ENCODE measurements at places on chromosomes 3 and 15. TPM values are rescaled to one million over a fixed set of nuclear protein-coding genes. Genes with fewer than 3 reads are reported as not detected.
A peak's percentile ranks its signal among the peaks of the same experiment; 100 is the strongest.

DNA sequence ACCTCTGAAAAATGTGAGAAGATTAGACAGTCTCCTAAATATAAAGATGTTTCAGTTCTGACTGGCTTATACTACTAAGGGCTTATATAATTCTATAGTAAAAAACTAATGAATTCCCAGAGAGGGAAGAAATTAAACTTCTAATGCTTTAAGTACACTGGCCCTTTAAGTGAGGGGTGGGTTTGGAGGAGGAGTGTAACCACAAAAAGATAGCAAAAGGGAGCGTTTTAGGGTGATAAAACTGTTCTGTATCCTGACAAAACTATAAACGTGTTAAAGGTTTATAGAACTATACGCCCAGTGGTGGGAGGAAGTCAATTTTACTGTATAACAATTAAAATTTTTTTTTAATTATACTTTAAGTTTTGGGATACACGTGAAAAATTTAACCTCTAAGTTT lies 45.8 kb downstream of the CEP152 start:
- no peak for DNase-seq

DNA sequence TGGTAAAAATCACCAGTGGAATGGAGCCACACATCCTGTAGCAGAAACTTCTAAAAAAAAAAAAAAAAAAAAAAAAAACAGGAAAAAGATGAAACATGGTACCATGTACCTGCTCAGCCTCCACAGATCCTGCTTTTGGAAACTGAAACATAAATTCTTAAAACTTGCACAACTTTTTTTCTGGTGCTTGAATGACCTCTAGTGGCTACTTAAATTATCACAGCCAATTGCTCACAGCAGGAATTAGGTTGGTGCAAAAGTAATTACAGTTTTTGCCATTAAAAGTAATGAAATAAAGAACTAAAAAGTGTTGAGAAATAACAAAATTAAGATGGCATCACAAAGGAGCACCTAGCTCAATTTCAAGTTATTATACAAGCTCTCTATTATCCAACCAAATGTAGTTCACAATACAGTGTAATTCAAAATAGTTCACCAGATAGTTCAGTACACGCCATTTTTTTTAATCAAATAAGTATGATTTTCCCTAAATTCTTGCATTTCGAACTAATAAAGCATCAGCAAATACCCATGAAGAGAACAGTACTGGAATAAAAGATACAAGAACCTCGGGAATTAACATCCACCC lies 80.6 kb downstream of the ULK4 start:
- DNase-seq = no peak

GRCh38 chr3:11400213-11400612 lies 128.0 kb downstream of the ATG7 start:
- DNase-seq = no peak

- DNase-seq = no peak
Measured at GRCh38 chr15:82159922-82160321, 102.6 kb downstream of the EFL1 start.

DNA sequence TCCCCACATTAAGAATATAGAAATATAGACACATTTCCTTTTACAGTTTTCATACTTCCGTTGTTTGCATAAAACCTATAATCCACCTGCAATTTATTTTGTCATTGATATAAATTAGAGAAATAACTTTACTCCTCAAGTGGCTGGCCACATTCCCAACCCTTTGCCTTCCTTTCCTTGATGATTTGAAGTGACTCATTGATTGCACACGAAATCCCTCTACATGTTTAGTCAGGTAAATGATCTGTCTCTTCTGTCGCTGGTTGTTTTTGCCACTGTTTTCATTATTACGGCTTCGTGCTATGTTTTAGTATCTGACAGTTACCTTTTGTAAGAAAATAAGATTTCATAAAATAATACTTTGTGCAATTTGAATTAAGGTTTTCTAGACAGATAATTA lies 272.2 kb upstream of the NR2E3 start:
- DNase-seq = no peak

GRCh38 chr3:101780661-101781060 lies 1.6 kb downstream of the NXPE3 start:
- no peak for DNase-seq

DNA sequence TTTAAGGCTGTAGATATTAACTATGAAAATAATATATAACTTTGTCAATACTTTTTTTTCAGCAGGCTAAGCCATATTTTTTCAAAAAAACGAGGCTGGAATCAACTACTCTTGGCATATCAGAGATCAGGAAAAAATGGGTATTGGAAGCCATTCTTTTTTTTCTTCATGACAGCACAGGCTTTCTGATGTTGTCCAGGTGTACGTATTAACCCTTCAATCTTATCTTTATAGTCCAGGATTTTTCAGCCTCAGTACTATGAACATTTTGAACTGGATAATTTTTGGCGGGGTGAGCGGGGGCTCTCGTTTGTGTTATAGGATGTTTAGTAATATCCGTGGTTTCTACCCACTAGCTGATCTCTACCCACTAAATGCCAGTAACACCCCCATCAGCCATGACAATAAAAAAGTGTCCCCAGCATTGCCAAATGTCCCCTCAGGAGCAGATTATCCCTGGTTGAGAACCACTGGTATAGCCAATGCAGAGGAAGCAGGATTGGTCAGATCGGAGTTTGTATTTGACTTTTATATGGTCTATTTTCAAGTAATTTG lies 52.0 kb downstream of the PLCL2 start:
- DNase-seq = no peak

DNA sequence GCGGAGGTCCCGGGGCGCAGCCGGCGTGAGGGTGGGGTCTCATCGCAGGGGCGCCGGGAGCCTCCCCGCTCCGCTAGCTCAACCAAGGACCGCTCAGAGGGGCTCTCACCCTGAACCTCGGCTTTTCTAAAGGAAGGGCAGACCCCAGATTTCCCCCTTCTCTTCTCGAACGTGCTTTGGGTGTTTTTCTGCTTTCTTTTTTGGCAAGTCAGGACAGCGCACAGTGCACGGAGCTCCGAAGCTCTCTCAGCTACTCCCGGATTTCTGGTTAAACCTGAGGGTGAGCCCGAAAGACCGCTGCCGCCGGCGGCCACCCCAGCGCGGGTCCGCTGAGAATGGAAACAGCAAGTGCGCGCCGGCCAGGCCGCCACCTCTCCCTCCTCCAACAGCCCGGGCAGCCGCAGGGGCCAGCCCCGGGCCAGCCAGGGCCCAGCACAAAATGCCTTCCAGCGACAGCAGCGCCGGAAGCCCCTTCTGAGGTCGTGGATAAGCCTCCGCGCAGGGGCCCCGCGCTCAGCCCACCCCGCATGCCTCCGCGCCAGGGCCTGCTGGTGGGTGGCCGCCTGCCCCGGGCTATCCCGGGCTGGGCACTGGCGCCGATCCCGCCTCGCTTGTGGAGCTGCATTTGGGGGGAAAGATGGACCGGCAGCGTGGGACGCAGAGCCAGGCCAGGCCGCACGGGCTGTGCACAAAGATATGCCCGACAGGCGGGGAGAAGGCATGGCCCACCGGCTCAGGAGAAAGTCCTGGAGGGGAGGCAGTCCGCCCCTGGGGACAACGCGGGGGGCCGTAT lies 8.2 kb upstream of the OCA2 start:
- peak; percentile 84 for DNase-seq

DNA sequence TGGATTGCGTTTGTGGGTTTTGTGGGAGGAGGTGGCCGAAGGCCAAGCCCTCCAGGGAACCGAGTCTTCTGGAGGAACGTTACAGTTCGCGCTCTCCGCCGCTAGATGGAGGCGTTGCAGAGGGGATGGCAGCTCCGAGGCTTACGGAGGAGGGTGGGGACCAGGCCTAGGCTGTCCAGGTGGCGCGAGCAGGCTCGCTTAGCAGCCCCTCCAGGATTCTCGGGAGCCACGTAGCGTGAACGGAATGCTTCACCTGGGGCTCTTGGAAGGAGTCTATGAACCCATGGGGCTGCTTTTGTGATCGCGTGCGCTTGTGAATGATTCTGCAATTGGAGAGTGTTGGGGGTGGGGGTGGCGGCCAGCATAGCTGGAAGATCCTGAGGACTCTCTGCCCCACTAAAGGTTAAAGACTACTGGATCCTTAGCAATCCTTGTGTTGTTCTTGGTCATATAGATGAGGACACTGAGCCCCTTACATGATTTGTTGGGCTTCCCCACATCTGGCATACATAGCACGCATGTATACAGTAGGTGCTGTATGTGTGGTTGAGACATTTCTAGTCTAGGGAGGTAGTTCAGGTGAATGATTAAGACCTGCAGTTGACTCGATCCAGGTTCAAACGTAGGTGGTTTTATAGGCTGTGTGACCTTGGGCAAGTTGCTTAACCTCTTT lies 25.7 kb downstream of the FAM3D start:
- peak; percentile 92 for DNase-seq

Gene CIDEC
- total RNA-seq = 880 TPM

Gene CCDC13
- 1.3 TPM for total RNA-seq

DNA sequence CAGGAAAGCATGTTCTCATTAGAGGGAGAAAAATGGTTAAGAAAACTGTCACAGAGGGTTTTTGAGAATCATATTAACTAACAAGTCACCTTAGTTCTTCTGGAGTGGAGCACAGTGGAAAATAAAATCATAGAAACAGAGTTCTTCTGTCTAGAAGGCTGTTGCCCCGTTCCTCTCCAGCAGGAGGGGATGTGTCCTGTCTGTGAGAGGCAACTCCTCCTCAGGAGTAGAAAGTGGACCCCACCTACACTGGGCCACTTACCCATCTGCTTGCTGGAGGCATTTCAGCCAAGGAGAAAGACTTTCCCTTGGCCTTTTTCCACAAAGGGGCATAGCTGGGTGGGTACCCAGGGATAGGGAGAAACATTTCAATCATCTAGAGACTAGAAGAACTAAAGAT lies 106.6 kb downstream of the SSR3 start:
- no peak for DNase-seq

GRCh38 chr15:39936187-39936586 lies 2.3 kb downstream of the EIF2AK4 start:
- DNase-seq = no peak

Gene CPLX3
- not detected for total RNA-seq

DNA sequence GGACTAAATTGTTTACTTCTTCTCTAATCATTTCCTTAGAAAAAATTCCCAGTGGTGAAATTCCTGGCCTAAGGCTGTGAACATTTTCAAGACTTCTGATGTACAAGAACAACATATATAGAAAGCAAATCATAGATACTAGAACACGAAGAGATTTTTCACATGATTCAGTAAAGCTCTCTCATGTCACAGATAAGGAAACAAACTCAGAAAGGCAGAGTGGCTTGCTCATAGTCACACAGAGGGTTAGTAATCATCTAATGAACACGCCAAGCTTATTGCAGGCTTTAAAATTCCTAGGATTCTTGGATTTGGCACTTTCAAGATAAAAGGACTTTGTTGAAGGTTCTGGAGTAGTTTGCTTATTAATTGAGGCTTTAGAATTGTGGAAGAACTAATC lies 26.2 kb downstream of the CRTAP start:
- no peak for DNase-seq

DNA sequence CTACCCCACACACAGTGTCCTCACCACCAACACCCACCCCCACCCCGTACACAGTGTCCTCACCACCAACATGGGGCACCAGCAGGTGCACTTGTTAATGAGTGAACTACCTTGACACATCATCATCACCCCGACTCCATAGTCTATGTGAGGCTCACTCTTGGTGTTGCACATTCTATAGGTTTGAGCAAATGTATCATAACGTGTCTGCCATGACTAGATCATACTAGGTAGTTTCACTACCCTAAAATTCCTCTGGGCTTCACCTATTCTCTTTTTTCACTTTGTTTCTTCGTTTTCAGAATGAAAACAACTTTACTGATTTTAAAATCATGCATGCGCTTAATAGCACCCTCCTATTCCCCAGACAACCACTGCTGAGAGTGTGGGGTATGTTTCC lies 102.6 kb upstream of the SLC6A6 start:
- no peak for DNase-seq

Gene PP2D1
- total RNA-seq = not detected

Gene WNT7A
- not detected for total RNA-seq

- DNase-seq = no peak
Measured at GRCh38 chr3:59056706-59057105, 6.9 kb upstream of the CFAP20DC start.

GRCh38 chr3:13018561-13019242 lies 54.5 kb downstream of the IQSEC1 start:
- no peak for DNase-seq

DNA sequence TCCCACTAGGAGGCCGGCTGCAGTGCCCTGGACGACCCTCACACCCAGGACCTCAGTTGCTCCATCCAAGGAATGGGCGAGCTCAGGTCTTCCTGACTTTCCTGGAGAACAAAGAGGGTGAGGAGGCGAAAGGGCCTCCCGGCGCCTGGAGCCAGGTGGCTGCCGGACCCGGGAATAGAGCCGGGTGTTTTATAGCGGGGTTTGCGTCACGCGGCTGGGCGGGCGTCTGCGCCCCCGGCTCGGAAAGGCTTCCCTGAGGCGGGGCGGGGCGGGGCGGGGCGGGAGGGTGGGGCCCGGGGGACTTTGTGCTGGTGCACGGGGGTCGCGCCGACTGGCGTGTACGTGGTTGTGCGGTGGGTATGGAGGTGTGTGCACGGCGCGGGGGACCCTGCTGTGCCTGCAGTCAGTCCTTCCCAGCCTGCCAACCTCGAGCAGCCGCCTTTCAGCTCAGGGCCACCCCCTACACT lies 4.6 kb upstream of the PRKCD start:
- DNase-seq = no peak

All from mesenteric fat pad (tissue), 1 donor.